ENCODE measurements at places on chromosomes 7 and 10.

- DNase-seq = no peak
These were observed 279.0 kb downstream of the ELFN1 start for GRCh38 chr7:1948887-1949680.

DNA sequence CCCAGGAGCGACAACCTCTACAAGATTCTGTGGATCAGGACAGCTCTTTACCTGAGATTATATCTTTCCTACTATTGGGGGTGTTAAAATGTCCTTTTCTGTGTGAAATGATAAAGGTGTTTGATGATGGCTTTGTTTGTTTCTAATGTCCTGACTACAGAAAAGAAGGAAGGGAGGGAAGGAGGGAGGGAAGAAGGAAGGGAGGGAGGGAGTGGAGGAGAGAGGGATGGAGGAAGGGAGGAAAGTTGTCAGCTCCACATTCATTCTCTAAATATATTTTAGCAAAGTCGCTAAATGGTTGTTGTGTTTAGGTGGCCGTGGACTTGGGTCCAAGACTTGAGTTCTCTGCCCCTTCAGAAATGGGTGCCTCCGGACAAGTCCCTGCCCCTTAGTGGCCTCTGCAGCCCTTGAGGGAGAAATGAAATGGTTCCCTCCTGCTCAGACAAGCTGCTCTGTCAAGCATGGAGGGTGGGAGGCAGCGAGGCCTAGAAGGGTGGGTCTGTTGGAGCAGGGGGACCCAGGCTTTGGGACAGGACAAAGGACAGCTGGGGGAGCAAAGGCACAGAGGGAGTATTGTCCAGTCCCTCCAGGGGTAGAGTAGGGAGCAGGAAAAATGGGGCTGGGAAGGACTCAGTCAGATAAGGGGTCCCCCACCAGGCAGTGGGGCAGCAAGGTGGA, 4.4 kb downstream of the RGS10 start:
- DNase-seq = no peak

DNA sequence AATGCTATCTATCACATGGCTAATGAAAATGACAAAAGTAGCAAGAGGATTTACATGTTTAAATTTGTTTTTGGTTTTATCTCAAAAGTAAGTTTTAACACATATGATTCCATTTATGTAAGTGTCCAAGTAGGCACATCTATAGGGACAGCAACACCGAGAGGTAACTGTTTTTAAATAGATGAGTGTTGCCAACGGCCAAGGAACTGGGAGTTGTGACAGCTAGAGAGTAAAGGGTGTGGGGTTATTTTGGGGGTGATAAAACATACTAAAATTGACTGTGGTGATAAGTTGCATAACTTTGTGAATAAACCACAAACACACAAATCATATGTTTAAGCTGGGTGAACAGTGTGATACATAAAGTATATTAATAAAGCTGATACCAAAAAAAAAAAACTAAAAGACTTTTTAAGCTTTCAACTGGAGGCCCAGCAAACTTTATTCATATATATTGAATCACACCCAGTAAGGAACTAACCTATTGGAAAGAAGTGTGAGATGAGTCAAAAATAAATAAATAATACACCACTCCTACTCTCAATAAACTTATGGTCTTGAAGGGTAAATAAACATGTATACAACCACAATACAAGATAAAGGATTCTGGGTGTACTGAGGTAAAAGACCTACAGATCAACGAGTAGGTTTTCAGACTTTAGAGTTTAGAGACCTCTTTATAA, 33.0 kb downstream of the LRRC72 start:
- no peak for DNase-seq

- no peak for DNase-seq
These were observed 134.7 kb downstream of the PRPF18 start for GRCh38 chr10:13721486-13721885.

DNA sequence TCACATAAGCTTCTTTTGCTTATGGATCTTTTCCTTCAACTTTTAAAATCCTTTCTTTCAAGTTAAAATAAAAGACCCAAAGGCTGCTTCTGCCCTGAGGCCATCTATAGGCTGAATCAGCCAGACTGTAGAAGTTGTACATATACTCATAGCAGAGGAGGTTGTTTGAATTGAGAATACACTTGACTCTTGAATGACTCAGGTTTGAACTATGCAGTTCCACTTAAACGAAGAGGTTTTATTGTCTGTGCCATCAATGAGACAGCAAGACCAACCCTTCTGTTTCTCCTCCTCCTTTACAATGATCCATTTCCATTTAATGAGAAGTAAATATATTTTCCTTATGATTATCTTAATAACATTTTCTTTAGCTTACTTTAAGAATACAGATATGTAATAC, 5.8 kb downstream of the ZNF365 start:
- DNase-seq = no peak

DNA sequence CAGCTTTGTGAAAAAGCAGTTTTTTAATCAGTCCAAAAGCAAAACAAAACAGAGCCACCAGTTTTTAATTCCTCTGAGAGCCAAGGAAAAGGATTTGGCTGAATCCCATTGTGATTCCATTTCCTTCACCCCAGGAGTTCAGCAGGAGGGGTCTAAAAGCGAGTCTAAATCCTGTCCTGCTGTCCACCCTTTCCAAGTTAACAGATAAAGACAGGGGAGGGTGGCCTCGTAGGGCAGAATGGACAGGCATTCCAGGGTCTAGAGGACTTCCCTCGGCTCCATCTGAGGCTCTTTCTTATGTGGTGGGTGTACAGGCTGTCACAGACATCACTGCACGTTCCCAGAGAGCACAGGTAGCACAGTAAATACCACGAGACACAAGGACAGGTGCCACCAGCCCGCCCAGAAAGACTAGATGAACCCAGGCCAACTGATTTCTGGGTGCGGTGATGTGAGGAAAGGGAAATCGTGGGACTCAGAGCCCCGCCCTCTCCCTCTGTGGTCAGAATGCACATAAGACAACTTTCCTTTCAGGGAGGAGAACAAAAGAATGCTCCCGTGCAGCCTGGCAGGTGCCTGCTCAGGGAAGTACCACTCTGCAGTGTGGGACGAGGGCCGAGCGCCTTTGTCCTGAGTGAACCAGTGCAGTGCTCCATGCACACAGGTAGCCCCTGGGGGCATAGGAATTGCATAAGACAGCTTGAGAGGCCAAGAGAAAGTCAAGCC, 119.7 kb downstream of the ABLIM1 start:
- no peak for DNase-seq

DNA sequence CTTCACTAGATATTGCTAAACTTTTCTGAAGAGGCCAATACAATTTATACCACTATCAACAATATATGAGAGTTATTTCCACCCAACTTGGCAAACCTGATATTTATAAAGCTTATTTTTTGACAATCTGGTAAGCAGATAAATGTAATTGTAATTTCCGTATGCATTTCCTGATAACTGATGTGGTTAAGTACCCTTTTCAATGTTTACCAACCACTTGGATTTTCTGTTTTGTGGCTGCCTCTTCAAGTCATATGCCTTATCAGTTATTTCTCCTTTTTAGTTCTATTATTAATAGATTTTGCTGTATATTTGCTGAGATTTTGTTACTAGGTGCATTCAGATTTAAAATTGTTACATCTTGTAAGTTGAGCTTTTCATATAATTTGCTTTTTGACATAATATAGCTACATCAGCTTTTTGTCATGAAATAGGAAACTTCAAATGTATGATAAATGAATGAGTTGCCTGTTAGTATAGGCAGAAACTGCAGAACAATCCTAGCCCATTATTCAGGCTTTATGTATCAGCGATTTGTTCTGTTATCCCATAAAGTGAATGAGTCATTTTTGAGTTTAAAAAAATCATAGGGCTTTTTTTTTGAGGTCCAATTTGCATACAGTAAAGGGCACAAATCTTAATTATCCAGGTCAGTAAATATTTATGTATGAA, 11.5 kb downstream of the SGPL1 start:
- DNase-seq = no peak

DNA sequence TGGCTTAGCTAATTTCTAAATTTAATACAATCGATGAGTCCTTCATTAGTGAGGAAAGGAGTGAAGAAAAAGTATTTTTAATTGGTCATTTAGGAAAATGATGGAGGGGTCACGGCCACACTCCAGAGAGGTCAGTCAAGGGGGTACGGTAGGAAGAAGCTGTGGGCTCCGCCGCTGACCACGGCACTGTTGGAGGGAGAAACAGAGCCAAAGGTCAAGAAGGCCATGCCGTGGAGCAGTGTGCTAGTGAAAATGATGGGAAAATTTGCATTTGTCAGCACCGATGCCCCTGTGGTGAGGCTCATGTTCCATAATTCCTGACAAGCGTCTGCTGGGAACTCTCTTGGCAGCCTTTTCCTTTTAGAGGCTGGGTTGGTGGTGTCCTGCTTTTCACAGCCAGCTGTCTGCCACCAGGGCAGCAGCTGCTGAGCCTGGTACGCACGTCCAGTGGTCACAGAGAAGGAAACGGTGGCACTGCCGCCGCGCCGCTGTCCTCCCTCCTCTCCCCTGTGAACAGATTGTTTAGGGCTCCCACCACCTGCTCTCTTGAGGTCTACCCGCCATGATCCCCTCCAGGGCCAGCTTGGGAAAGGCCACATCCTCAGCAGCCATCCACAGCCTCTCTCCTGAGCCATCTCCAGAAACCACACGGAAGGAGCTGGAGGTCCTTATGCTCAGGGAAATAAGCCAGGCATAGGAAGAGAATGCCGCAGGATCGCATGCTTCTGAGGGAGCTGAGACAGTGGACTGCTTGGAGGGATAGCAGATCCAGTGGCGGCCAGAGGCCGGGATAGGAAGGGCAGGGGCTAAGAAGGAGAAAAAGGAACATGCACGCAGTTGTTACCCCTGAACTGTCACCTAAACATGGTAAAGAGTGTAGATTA, 263.7 kb upstream of the PPP2R2D start:
- no peak for DNase-seq

DNA sequence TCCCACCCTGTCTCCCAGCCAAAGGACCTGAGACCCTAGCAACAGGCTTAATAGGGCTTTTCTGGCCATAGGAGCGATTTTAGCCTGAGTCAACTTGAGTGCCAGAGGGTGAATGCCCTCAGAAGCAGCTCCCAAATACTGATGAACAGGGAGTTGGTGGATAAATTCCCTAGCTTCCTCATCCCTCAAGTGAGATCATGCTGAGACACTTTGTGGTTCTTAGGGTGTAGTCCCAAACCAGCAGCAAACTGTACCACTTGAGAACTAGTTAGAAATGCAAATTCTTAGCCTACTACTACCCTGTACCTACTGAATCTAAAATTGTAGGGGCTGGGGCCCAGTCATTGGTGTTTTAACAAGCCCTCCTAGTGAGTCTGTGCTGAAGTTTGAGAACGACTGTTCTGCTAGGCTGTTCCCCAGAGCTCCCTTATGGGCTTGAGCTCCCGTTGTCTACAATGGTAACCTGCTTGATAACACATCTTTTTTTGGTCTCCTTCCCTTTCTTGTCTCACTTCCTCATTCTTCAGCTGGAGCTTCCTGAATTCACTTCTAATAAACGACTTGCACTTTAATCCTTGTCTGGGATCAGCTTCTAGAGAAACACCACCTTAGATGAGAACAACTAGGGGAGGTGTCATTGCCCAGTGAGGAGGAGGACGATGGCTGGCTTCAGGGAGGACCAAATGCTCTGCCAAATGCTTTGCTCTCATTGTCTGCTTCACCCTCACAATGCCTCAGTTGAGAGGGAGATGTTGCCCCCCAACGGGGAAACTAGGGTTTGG, 18.2 kb upstream of the CDH23 start:
- no peak for DNase-seq

GRCh38 chr10:23540401-23541030, 101.6 kb downstream of the OTUD1 start:
- no peak for DNase-seq

DNA sequence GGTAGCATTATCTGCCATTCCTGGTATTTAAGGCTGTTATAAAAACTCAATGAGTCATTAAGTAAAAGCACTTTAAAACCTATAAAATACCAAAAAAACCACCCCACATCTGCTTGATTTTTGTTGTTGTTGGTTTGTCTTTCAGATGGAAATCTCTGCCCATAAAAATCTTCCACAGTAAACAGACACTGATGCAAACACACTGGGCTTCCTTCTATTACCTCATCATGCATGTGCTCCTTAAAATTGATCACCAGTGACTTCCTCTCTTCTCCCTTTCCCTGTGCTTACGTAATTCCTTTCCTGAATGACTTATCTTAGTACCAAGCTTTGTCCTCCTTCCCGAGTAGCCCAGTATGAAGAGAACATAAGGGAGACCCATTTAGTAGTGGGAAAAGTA, 167.2 kb downstream of the EVX1 start:
- DNase-seq = peak; percentile 26

GRCh38 chr10:48806342-48806741, 121.7 kb downstream of the WDFY4 start:
- no peak for DNase-seq

DNA sequence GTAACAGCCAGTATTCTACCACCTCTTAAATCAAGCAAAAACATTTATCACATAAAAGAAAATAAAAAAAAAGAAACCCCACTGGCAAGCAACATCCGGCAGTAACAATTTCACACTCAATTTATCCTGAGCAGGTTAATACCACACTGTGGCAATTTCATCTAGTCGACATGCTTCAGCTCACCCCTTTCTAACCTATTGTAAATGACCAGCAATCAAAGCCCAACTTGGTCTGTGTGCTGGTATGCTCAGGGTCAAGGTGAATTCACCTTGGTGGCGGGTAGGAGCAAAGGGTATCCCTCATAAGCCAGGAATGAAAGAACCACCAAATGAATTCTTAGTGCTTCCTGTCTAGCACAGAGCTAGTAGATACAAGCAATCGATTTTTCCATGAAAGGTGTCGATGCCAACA, 109.1 kb upstream of the AFAP1L2 start:
- no peak for DNase-seq

DNA sequence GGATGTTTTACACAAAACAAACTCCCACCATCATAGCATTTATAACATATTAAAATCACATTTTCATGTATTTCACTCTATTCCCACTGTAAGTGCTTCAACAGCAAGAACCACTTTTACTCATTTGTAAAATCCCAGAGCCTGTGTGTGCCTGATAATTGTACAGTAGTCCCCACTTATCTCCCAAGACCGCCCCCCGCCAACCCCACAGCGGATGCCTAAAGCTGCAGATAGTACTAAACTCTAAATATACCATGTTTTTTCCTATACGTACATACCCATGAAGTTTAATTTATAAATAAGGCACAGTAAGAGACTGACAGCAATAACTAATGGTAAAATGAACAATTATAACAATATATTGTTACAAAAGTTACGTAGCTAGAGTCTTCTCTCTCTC, 33.5 kb downstream of the EZH2 start:
- DNase-seq = no peak

- DNase-seq = no peak
These were observed 112.8 kb upstream of the CARD11 start for GRCh38 chr7:3156508-3156907.

- DNase-seq = no peak
These were observed 579 bp downstream of the IDI1 start for GRCh38 chr10:1048349-1048731.

- no peak for DNase-seq
These were observed 30.8 kb upstream of the EFCAB10 start for GRCh38 chr7:105611856-105612775.

GRCh38 chr7:7889791-7890568, 78.6 kb upstream of the GLCCI1 start:
- DNase-seq = no peak

GRCh38 chr7:78014401-78014800, 215.8 kb downstream of the PHTF2 start:
- no peak for DNase-seq

All from LNCaP clone FGC (cell line).